ENCODE measurements at places on chromosomes 5 and 9.

- DNase-seq: no peak
Observed at GRCh38 chr5:14627270-14627669, 37.2 kb upstream of the OTULIN start.

DNA sequence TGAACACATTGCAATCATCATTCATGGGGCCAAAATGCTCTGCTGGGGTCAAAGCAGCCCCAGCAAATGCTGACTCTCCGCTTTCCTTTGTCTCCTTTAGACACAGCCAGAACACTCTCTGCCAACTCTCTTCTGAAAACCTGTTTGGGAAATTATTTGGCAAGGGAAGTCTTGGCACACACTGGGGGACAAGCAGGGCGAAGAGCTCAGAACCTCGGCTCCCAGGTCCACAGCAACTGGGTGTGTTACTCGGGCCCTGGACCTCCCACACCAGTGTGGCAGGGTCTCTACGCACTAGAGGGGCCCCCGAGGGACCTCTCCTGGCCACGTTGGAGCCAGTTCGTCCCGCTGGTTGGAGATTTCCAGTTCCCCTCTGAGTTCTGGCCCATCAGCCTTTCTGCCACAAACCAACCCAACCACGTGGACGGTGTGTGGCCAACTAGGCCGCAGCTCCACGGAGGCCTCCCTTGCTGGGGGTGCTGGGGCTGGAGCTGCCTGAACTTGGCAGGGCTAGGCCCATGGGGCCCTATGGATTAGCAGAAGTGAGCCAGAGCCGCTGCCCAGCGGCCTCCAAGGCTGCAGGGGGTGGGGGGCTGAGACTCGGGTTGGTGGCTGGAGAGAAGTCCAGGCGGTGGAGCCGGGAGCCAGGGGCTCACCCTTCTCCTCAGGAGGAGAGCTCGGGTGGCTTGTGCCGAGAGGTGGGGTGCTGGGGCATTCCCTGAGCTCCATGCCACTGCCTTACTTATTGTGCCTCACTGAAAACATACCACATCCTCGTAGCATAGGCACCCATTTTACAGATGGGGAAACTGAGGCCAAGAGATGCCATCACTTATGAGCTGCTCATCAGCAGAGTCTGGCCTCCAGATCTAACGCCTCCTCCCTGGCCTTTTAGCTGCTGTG is 46.8 kb upstream of the RNU6ATAC start:
- no peak for DNase-seq

DNA sequence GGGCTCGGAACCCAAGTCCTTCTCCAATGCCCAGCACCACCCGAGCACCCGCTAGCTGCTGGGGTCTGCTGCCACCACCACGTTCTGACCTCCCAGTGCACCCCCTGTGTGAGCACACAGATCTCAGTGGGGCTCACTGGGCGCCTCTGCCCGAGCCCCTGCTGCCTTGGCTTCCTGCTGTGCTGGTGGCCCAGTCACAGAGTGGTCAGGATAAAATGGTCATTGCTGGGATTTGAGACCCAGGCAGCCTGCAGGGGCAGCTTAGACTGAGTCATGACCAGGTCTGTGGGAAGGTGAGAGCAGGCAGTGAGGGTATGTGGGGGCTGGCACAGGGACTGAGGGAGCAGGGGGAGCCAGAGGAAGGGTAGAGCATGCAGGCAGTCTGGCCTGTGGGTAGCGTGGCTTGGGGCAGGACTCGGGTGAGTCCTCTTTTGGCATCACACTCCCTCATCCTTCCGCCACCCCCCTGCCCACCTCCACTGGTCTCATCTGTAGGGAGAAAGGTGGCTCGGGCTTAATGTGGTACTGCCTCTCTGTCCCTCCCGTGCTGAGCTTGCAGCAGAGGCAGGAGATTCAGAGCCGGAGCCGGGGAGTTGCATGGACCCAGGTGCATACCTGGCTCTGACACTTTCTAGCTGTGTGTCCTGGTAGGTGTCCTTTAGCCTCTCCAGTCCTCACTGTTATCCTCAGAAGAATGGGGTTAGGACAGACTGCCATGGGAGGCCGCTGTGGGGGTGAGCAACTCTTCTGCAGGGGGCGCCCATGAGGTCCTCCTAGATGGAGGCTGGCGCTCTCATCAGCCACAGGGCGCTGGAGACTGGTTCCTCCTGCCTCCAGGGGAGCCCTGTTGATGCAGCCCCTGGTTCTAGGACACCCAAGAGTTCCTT is 32.1 kb downstream of the USP20 start:
- DNase-seq: no peak

- DNase-seq: no peak
Observed at GRCh38 chr5:145697251-145697990, 137.7 kb downstream of the PRELID2 start.

GRCh38 chr9:21653091-21653490 is 149.3 kb upstream of the MTAP start:
- no peak for DNase-seq

- DNase-seq: no peak
Observed at GRCh38 chr5:87020099-87020934, 247.4 kb upstream of the RASA1 start.

GRCh38 chr5:73981704-73982103 is 355.7 kb downstream of the ARHGEF28 start:
- DNase-seq: no peak

DNA sequence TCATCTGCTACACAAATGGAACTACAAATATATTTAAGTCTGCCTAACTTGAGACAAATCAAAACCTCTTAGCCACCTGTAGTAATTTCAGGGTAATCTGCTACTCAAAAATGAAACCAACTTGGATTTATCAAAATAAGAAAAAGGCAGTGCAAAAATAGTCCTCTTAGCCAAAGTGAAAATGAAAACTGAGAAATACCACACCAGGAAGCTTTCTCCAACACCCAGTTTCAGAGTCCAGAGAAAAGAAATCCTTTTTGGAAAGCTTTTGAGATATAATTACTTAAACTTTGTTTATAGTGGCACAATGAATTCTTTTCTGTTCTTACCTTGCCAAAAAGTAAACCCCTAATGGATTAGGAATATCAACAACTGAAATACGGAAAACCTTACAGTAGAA is 990.4 kb downstream of the EFNA5 start:
- DNase-seq: no peak

DNA sequence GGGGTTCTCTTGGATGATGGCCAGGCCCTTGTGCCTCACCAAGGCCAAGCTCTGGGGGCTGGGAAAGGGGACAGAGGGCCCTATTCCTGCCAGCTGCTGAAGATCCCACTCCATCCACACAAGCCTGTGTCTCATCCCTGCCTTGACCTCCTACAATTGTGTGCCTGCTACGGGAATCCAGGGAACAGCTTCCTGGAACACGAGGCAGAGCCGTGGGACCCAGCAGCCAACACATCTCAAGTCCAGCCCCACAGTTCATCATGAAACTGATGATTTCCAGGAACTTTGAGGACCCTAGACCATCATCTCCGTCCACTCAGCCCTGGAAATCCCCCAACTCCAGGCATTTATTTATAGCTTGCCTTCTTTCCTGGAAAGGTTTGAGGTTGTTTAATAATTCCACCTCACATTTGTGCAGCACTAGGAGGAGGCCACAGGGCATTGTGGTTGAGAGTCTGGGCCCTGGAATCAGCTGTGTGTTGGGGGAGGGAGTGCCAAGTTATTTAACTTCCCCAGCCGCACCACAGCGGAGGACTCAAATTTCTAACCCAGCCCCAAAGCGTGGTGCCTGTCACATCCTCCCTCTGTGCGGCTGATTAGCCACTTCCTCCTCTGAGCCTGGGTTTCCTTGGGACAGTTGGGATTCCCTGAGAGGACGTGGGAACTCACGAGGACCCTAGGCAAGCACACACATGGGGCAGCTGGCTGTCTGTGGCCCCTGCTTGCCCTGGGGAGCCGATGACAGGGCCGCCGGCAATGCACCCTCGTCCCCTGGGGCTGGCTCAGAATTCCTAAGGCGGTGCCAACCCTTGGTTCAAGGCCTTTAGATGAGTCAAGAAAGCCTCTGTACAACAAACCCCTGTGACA is 58.2 kb upstream of the GGTA1 start:
- no peak for DNase-seq

GRCh38 chr9:81686614-81687520 is 2.5 kb downstream of the TLE1 start:
- peak; percentile 68 for DNase-seq

DNA sequence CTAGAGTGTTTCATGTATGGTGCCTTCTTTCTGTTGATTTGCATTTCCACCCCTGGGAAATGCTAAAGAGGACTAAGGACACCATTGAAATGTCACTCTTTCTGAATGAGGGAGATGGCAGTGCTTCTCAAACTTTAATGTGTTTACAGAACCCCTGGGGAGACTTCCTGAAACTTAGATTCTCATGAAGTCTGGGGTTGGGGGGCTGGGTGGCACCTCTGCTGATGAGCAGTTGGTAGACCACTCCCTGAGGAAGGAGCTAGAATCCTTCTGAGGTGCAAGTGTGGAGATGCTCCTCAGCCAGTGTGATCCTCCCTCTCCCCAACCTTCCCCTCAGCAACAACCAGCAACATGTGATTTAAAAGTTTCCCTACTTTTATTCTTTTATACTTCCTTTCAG is 546.8 kb downstream of the LRRC70 start:
- no peak for DNase-seq
